Astrocyte of the cerebellum (primary cell): ENCODE measurements at places on chromosomes 1 and 21.

DNA sequence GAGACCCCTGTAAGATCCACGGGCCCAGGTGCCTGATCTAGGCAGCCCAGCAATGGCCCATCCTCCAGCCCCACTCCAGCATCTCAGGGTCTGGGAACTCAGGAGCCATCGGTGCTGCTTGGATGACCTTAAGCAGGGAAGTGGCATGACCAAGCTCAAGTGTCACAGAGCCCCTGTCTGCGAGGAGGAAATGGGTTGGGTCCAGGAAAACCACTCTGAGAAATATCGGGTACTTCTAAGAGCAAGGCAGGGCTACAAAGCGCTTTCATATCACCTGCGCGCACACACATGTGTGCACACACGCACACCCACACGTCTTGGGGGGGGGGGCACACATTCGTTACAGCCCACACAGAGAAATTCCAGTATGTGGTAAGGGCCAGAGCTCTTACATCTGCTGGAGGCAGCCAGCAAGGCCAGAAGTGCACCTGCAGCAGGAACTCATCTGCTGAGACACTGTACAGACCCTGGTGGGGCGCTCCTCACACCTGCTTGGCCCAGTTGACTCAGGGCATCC, 32.6 kb upstream of the SPOCD1 start:
- no peak for DNase-seq

DNA sequence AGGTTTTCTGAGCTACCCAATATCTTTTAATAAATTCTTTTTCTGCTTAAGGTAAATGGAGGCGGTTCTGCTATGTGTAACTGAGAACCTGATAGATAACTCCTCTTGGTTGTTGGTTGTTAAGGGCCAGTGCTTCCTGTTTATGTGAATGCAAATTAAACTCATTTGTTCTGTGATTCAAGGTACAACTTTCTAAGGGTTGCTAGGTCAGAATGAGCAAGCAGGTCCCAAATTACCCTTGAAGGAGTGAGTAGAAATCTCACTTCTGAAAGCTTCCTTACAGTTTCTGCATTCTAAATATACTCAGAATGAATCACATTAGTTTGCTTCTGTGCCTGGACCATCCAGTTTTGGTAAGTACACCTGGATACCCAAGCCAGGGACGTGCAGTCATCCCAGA, 15.5 kb upstream of the FAM78B start:
- no peak for DNase-seq

DNA sequence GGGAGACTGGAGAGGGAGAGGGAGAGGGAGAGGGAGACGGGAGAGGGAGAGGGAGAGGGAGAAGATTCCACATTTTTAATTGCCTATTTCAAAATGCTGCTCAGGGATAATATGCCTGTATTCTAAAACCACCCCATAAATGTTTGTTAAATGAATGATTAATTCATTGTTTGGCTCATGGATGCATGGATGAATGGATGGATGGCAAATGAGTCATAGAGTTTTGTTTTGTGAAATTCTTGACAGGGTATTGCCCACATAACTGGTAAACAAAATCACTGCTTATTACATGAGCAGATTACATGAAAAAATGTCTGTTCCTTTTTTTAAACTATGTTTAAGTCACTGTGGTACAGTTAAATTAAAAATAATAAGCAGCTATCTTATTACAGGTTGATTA, 220.4 kb downstream of the ZP4 start:
- DNase-seq: no peak

DNA sequence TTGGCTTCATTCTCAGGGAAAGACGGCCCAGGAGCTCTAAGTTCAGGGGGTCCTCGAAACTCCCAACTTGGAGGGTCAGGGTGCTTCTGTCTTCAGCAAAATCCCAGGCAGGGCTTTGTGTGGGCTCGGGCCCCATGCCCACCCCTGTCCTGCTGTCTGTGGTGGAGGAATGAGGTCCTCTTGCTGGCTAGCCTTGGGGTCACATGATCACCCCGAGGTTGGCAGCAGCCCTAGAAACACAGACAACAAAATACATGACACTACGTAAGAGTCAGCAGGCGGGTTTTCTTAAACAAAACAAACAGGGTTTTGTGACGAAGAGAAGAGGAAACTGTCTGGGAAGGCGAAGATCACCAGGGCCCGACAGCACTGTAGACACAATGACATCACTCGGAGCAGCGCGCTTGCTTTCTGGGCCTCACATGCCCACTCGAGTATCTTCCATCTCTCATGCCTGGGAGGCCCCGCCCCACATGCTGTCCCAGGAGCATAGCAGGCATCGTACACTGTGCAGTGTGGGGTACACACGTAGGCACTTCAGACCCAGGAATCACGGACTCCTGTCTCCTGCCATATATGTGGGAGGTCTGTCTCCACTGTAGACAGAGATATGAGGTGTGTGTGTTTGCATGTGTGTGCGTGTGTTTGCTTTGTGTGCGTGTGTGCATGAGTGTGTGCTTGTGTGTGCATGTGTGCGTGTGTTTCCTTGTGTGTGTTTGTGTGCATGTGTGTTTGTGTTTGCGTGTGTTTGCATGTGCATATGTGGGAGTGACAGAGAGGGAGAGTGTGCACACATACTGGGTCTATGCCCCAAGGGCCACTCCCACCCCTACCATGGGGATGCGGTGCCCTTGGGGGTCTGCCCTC, 94.7 kb downstream of the SIK1 start:
- peak; percentile 80 for DNase-seq
